ENCODE measurements at places on chromosomes 2 and 18. TPM values are rescaled to one million over a fixed set of nuclear protein-coding genes. Genes with fewer than 3 reads are reported as not detected.

- H3K36me3 ChIP-seq: no peaks in the 10 kb centered on the region
- H3K4me1 ChIP-seq: no peaks in the 10 kb centered on the region
- H3K27me3 ChIP-seq: no peaks in the 10 kb centered on the region
- no peak for DNase-seq
Observed at GRCh38 chr2:49270091-49270490, 115.8 kb upstream of the FSHR start.

GRCh38 chr2:60422826-60423483, 130.5 kb downstream of the BCL11A start:
- DNase-seq: no peak
- no peak overlapping the region for H3K27ac ChIP-seq
- no peaks in the 10 kb centered on the region for H3K4me1 ChIP-seq
- no peaks in the 10 kb centered on the region for H3K36me3 ChIP-seq
- H3K27me3 ChIP-seq: no peaks in the 10 kb centered on the region

- no peaks in the 10 kb centered on the region for H3K36me3 ChIP-seq
- H3K27ac ChIP-seq: no peak overlapping the region
- DNase-seq: no peak
- no peak overlapping the region for H3K4me3 ChIP-seq
- H3K4me1 ChIP-seq: peaks cover 3% of the 10 kb centered on the region
Observed at GRCh38 chr18:51049137-51049536, 19.1 kb downstream of the SMAD4 start.

DNA sequence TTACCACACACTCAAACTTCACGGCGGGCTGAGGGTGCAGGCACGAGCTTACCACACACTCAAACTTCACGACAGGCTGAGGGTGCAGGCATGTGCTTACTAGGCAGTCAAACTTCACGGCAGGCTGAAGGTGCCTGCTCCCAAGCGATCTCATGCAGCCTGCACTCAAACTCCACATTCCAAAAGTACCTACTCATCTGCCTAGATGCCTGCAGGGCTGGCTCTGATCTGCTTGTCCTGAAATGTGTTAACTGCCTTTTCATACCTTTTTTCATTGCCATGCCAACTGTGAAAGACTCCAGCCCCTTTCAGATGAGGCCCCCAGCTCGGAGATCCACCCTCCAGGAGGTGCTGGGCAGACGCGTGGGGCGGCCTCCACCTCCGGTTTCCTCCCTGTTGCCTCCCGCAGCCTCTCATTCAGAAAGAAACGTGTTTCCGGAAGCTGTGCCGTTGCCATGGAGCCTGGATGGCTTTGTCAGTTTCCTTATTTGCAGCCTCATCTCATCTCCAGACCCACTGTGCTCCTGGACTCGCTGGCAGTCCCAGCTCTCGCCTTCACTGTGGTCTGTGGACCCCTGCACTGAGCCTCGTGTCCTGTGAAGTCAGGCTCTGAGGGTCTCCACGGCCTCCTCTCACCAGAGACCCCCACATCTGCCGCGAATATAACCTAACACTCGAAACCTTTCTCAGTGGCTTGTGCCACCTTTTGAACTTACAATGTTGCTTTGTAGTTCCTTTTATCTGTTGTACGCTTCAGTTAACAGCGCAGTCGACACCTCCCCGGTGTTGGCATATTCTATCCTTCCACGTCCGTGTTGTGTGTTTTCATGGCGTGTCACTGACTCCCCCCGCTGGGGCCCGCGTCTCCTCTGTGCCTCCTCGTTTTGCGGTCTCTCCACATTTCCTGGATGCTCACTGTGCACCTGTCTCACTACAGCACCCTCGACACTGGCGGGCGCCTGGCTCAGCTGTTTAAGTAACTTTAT, 106.1 kb upstream of the ALKAL2 start:
- H3K4me3 ChIP-seq: no peak overlapping the region
- no peak for DNase-seq
- H3K4me1 ChIP-seq: no peaks in the 10 kb centered on the region
- H3K27me3 ChIP-seq: no peaks in the 10 kb centered on the region
- H3K27ac ChIP-seq: no peak overlapping the region

DNA sequence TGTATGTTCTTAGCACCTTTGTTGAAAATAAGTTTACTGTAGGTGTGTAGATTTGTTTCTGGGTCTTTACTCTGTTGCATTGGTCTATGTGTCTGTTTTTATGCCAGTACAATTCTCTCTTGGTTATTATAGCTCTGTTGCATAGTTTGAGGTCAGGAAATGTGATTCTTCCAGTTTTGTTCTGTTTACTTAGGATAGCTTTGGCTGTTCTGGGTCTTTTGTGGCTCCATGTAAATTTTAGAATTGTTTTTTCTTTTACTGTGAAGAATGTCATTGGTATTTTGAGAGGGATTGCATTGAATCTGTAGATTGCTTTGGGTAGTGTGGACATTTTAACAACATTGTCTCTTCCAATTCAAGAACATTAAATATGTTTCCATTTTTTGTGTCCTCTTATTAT, 69.1 kb downstream of the ANKRD62 start:
- H3K4me3 ChIP-seq: no peak overlapping the region
- H3K27ac ChIP-seq: no peak overlapping the region
- no peaks in the 10 kb centered on the region for H3K4me1 ChIP-seq
- no peaks in the 10 kb centered on the region for H3K27me3 ChIP-seq

ALKAL2 gene
- 0.45 TPM for polyA plus RNA-seq

- no peak overlapping the region for H3K4me3 ChIP-seq
- H3K27me3 ChIP-seq: no peaks in the 10 kb centered on the region
- DNase-seq: no peak
- H3K36me3 ChIP-seq: no peaks in the 10 kb centered on the region
- H3K27ac ChIP-seq: no peak overlapping the region
Observed at GRCh38 chr2:23803264-23803964, 123.5 kb downstream of the ATAD2B start.

DNA sequence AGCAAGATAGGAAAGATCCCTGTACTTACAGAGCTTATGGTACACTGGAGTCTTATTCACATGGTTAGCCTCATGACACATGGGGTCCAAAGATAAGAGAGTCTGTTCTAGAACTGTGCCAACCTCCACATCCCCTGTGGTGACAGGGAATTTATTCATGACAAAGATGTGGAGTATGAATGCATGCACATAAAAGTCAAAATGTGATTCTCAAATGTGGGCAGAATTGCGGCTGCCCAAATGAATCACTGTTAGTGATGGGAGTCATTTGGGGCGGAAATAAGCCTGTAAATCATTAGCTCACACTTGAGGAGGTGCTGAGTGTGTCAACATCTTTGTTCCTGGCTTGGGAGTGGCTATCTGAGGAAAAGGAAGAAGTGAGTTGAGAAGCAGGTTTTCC, 560.6 kb downstream of the SLC4A3 start:
- H3K36me3 ChIP-seq: no peaks in the 10 kb centered on the region
- H3K4me1 ChIP-seq: no peaks in the 10 kb centered on the region
- H3K27me3 ChIP-seq: no peaks in the 10 kb centered on the region
- DNase-seq: peak; percentile 4

DNA sequence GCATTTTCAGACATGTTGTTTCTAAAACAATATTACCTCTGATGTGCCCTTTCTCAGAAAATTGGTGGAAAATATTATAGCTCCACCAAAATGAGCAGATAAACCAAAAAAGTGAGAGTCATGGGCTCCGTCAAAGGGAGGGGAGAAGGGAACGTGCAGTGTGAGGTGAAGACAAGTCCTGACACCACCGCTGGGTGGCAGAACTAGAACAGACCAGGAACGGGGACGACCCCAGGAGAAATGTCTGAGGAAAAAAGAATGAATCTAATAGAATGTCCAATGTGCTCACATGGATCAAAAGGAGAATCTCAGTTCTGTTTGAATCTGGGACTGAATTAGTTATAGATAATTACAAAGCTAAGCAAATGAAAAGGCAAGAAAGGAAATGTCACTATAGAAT, 22.6 kb upstream of the BCL2 start:
- no peak overlapping the region for H3K4me3 ChIP-seq
- peak; percentile 48 for DNase-seq
- H3K36me3 ChIP-seq: peaks cover 12% of the 10 kb centered on the region
- no peaks in the 10 kb centered on the region for H3K4me1 ChIP-seq

GRCh38 chr18:39453882-39454281, 1888.3 kb upstream of the CELF4 start:
- peak; percentile 80 for DNase-seq
- H3K27me3 ChIP-seq: no peaks in the 10 kb centered on the region
- no peak overlapping the region for H3K27ac ChIP-seq
- H3K4me3 ChIP-seq: no peak overlapping the region

DNA sequence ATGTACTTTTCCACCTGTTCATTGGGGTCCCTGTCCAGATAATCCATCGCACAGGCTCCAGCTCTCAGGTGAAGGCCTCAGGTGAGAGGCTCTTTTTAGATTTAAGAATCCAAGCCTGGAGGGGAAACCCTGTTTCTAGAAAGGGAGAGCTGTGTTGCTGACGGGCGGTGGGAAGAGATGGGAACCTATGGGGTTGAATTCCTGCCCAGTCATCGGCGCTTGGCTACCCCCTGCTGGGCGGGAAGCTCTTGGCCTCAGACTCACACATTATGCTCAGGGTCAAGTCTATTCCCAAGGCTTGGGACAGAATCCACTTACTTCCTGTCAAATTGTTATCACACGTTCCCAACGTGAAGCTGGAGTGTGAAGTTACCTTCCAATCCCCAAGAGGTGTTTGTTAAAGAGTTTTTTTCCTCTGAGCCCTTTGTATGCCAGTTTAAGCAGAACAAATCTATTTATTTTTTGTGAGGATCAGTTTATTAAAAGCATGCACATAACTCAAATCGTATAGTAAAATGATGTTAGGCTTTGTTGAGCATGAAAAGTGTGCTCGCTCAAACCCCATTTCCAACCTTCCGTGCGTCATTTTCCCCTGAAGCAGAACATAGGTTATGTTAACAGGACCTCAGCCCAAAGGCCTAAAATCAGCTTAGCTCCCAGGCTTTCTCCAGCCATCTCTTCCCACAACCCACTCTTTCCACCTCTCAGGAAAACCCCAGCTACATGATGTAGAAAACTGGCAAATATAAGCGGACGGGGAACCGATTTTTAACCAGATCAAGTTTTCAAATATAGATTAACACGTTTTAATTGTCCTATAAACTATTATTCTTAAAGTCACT, 181.7 kb upstream of the ETAA1 start:
- H3K36me3 ChIP-seq: no peaks in the 10 kb centered on the region
- DNase-seq: peak; percentile 64
- no peak overlapping the region for H3K4me3 ChIP-seq
- no peaks in the 10 kb centered on the region for H3K27me3 ChIP-seq
- no peak overlapping the region for H3K27ac ChIP-seq

DNA sequence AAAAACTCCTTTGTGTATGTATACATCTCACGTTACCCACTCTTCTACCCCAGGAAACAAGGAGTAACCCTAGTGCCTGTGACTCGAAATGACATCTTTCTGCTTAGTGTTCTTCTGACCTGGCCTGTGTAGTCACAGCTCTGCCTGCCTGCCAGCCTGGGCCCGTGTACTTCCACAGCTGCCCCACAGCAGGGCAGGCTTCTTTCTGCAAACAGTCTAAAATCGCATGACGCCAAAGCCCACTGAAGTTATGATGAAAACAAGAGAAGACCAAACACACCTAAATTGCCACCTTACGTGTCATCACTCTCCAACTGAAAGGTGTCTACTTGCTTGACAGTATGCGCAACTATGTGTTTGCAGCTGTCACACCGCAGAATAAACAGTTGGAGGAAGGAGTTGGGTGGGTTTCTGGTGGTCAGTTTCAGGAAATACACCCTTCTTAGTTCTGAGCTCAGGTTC, 1.5 kb downstream of the GAREM1 start:
- peak overlapping the region; percentile 5 for H3K27ac ChIP-seq
- peak; percentile 64 for DNase-seq
- H3K4me1 ChIP-seq: no peaks in the 10 kb centered on the region
- H3K36me3 ChIP-seq: no peaks in the 10 kb centered on the region
- no peaks in the 10 kb centered on the region for H3K27me3 ChIP-seq
- H3K4me3 ChIP-seq: peak overlapping the region; percentile 88

- no peaks in the 10 kb centered on the region for H3K27me3 ChIP-seq
- no peak overlapping the region for H3K4me3 ChIP-seq
- no peak overlapping the region for H3K27ac ChIP-seq
- DNase-seq: no peak
- no peaks in the 10 kb centered on the region for H3K36me3 ChIP-seq
Observed at GRCh38 chr2:28587526-28588291, 91.8 kb downstream of the PLB1 start.

MAPK4 gene
- 0.71 TPM for polyA plus RNA-seq

DNA sequence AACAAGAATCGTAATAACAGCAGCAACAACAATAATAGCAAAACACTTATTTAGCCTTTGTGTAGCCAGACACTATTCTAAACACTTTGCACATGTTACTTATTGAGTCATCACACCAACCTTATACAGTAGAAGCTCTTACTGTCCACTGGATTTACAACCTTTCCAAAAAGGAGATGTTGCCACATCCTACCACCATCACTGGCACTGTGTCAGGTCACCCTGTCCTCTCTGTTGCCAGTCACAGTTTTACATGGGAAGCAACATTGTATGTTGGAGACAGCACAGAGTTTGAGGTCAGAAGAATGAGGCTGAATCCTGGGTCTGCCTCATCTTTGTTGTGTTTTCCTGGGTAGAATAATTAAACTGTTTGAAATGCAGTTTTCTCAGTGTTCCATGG, 201.4 kb upstream of the EPAS1 start:
- DNase-seq: no peak
- no peaks in the 10 kb centered on the region for H3K27me3 ChIP-seq
- H3K4me3 ChIP-seq: no peak overlapping the region
- no peaks in the 10 kb centered on the region for H3K4me1 ChIP-seq
- H3K36me3 ChIP-seq: peaks cover 4% of the 10 kb centered on the region

- no peaks in the 10 kb centered on the region for H3K27me3 ChIP-seq
- DNase-seq: no peak
- no peak overlapping the region for H3K27ac ChIP-seq
- no peaks in the 10 kb centered on the region for H3K36me3 ChIP-seq
- H3K4me3 ChIP-seq: no peak overlapping the region
- no peaks in the 10 kb centered on the region for H3K4me1 ChIP-seq
Observed at GRCh38 chr2:130826821-130827501, 9.8 kb upstream of the ARHGEF4 start.
